ENCODE measurements at places on chromosomes 11 and 22. TPM values are rescaled to one million over a fixed set of nuclear protein-coding genes. Genes with fewer than 3 reads are reported as not detected.
A peak's percentile ranks its signal among the peaks of the same experiment; 100 is the strongest.

DNA sequence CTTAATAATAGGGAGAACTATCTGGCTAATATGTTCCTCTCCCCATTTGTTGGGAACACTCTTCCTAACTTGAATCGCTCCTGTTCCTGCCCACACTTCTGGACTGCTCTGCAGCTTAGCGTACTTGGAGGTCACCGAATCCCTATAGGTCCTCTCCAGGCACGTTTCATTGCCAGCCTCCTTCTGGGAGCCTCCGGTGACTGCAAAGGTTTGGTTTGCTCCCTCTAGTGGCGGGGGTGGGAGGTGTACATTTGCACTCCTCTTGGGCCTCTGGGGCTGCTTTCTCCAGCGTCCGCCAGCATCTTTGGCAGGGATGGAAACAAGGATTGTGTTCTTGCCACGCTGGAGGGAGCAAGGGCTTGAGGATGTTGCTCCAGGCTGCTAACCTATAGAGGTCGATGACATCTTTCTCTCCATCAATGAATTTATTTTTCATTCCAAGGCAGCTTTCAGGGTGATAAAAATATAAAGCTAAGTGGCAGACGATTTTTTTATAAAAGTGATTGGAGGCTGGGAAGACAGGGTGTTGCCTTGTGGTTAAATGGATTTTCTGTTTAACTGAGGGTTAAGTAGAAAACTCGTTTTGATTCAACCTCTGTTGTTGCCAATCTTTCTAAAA lies 48.7 kb downstream of the TSPAN18 start:
- peak; percentile 68 for DNase-seq

DNA sequence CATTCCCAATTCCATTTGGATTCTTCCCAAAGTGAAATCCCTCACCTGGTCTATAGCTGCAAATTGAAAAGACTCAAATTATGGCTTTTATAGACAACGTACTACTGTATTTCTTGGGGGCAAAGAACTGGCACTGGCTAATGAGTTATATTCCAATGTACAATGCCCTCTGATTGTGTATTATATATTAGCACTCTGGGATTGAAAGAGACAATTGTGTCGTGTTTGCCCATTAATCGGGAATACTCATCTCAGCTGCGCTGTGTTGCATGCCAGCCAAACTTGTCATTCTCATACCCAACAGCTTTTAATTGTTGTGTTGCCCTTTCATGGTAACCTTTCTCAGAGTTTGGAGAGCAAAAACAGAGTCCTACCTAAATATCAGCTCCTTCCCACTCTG lies 55.0 kb upstream of the ZBTB44 start:
- DNase-seq = no peak

- DNase-seq = no peak
These were observed 16.9 kb downstream of the IL18BP start for GRCh38 chr11:72015511-72016061.

DNA sequence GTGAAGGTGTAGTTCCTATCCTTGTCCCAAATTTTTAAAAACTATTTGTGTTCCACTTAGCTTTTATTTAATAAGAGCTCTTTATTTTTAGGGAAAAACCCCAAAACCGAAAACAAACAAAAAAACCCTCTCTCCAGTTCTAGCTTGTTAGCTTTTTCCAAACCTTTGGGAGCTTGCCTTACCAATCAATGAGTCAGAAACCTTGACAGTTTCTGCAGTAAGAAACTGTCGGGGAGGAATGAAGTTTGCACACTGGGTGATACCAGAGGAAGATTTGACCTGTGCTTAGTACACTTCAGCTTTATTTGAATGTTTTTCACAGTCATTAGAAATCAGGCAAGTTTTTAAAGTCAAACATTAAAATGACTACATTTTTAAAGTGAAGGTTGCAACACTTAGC lies 105.0 kb downstream of the FAT3 start:
- no peak for DNase-seq

Gene KCNJ11
- 0.29 TPM for total RNA-seq

Gene RAB39A
- total RNA-seq = 0.39 TPM

DNA sequence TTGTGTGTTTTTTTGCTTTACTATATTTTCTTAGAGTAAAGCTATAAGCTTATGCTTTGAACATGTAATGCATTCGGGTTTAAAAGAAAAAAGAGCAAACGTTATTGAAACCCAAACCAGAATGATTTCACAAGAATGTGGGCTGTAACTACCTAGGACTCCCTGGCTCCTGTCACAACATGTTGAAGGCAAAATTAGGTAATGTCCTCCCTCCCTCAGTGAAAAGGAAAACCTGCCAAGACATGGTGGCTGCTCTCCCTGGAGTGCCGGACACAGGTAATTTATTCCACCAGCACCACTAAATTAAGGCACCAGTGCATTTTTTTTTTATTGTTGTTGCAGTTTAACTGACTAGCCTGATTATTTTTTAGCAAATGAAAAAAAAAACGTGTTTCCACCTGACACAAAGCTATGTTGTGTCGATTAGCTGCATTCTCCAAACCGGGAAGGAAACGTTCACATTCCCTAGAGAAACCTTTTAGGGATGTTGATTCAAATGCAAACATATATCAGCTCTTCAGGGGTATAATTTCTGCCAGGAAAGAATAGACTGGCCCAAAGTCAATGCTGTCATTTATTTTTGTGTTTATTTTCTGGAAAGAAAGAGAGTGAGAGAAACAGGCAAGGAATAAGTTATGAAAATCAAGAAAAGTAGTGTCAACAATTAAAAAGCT lies 134.6 kb downstream of the CCDC34 start:
- DNase-seq = no peak

GRCh38 chr11:834371-835316 lies 1.9 kb downstream of the CD151 start:
- no peak for DNase-seq

GRCh38 chr22:33012833-33013450 lies 45.2 kb downstream of the SYN3 start:
- no peak for DNase-seq

GRCh38 chr11:11025087-11025486 lies 167.2 kb upstream of the ZBED5 start:
- no peak for DNase-seq

Gene OR5I1
- total RNA-seq = not detected

- no peak for DNase-seq
These were observed 51.0 kb downstream of the MIAT start for GRCh38 chr22:26708256-26709009.

GRCh38 chr11:45647786-45648185 lies 17.6 kb downstream of the CHST1 start:
- no peak for DNase-seq

- DNase-seq = no peak
These were observed 33.7 kb upstream of the TH start for GRCh38 chr11:2205214-2205720.

DNA sequence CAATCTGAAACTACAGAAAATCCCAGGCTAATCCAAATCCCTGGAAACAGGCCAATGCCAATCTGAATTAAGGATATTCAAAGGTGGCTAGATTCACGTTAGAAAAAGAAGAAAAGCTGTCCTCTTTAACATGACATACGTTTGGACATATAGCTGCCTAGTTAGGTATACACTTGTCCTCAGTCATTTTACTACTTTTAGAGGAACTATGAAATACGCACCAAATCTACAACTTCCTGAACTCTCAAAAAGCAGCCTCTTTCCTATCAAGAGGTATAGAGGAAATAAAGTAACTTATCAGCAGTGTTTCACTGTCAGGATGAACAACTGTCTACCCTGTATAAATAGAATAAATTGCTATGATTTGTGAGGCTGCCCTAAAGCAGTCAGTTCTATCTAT lies 24.0 kb downstream of the KMT5B start:
- no peak for DNase-seq

Gene SCGB1A1
- total RNA-seq = not detected

GRCh38 chr22:46425016-46425415 lies 89.5 kb downstream of the TRMU start:
- no peak for DNase-seq

DNA sequence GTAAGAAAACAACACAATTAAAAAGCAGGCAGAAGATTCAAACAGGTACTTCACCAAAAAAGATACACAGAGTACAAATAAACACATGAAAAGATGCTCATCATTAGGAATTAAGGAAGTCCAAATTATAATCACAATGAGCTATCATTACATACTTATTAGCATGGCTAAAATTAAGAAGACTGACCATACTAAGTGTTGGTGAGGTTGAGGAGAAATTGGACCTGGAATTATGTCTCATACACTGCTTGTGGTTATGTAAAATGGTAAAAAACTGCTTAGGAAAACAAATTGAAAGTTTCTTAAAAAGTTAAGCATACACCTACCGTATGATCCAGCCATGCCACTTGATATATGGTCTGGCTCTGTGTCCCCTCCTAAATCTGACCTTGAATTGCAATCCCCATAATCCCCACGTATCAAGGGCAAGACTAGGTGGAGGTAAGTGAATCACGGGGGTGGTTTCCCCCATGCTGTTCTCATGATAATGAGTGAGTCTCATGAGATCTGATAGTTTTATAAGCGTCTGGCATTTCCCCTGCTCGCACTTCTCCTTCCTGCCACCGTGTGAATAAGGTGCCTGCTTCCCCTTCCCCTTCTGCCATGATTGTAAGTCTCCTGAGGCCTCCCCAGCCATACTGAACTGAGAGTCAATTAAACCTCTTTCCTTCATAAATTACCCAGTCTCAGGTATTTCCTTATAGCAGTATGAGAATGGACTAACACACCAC lies 4.8 kb downstream of the SAAL1 start:
- no peak for DNase-seq

DNA sequence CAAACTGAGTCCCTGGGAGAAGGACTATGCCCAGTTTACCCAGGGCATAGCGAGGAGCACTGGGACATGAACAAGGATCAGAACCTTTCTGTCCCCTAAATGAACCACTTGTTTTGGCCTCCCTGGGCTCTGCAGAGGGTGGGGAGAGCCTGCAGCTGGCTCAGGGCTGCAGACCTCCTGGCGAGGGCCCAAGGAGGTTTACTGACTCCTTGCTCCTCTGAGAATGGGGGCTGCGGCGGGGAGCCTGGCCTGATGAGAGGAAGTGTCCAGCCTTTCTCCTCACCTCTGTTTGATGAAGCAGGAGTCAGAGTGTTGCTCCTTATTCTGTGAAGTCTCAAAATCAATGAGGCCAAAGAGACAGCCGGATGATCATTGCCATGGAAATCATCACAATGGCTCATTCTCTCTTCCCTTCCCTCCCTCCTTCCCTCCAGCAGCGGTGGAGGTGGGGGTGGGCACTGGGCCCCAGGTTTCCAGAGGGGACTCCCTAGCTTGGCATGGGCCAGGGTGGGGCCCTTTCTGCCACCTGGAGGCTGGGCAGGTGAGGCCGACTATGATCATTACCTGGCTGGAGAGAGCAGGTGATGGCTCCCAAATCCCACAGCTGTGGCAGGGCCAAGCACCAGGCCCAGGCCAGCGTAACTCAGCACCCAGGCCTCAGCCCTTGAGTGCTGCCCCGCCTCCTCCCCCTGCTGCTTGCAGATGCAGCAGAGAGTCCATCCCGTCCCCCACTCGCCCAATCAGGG lies 169.7 kb downstream of the CEP164 start:
- DNase-seq = no peak

Gene POU2AF2
- not detected for total RNA-seq

Gene ASCC2
- total RNA-seq = 81.7 TPM

DNA sequence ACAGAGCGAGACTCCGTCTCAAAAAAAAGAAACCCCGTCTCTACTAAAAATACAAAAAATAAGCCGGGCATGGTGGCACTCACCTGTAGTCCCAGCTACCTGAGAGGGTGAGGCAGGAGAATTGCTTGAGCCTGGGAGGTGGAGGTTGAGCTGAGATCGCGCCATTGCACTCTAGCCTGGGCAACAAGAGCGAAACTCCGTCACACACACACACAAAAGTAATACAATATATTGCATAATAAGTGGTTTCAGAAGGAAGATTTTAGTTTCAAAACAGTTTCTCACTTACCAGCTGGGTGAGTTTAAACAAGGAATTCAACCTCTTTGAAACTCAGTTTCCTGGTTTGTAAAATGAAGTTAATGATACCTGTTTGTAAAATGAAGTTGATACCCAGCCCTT lies 32.7 kb upstream of the HTR3A start:
- no peak for DNase-seq

DNA sequence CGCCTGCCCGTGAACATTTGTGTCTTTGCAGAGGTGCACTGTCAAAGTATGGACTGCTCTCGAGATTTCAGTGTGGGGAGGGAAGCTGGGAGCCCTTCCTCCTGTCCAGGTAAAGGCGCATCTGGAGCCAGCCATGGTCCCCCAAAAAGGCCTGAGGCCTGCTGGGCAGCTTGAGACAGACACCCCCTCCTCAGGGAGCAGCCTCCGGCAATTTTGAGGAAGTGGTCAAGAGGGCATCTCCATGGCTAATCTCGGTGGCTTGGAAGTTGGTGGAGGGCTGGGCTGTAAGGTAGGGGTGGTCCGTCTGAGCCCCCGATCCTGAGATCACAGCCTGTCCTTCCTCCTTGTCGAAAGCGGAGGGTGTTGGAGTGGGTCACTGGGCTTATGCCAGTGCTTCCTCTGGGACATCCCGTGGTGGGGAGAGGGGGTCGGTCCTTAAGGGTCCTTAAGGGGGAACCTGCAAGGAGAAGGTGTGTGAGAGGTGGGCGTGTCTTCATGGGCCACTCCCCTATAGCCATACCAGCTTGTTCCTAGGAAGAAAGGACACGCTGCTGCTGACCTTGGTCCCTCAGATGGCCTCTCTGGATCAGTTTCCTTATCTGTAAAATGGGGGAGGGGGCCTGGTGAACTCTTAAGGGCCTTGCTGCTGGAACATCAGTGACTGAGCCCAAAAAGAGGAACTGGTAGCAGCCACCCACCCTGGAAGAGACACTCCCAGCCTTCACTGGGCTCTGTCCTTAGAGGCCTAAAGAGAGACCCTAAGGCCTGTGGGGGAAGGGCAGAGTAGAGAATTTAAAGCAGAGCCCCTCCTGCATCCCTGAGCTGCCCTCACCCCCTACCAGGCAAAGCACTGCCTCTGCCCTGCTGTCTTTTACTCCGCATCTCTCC lies 2.6 kb downstream of the KCNC1 start:
- DNase-seq = no peak

Gene APLP2
- total RNA-seq = 44.2 TPM

DNA sequence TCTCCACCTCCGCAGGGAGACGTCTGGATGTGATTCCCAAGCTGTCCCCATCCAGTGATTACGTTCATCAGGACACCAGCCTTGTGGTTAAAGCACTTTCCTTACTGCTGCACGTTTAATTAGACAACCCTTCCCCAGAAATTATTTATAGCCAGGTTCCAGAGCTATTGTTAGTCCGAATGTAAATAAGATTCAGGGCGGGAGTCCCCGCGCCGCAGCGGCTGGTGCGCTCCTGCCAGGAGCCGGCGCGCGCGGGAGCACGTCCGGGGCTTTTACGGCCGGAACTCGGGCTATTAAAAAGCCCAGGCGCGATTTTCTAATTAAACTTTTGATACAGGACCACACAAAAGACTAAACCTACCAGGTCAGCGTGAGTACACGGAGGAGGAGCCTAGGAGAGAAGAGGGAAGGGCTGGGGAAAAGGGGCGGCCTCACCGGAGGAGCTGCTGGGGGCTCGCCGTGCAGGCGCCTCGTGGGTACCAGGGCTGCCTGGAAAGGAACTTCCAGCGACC lies 538.3 kb downstream of the OPCML start:
- no peak for DNase-seq

DNA sequence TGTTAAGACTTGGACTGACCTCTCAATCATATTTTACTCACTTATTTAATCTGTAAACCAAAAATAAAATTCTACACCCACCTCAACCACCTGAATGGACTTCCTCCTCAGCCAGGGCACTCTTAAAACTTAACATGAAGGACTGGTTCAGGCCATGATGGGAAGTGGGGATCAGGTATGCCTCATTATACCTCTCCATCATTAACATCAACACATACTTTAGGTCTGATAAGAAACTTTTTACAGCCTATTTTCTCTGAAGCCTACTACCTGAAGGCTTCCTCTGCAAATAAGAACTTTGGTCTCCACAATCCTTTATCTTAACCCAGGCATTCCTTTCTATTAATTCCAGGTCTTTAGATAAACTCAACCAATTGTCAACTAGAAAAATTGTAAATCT lies 390.0 kb downstream of the AASDHPPT start:
- DNase-seq = no peak

Gene CPT1A
- 35.8 TPM for total RNA-seq
